Large intestine (tissue), 12 donors: ENCODE measurements at places on chromosomes 4 and X.

GRCh38 chr4:100828364-100828763 lies 310.5 kb upstream of the EMCN start:
- DNase-seq = no peak

DNA sequence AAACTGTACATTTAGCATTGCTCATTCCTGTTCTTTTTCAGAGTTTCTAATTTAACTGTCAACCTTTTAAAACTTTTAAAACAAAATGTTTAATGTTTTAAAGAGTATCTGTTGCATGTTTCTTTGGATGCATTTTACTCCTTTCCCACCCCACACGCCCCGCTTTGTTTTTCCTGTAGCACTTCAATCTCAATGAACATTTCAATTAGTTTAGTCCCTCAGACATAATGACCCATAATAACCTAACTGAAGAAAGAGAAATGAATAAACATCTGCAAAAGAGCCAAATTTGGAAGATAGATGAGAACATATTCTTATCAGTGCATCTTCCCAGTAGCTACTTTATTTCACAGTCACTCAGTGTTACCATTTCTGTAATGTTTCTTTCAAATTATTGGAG lies 7.5 kb downstream of the PCDH10 start:
- DNase-seq = no peak

- DNase-seq = no peak
Measured at GRCh38 chrX:150036641-150037040, 98.3 kb upstream of the EOLA2 start.

GRCh38 chr4:6047130-6047673 lies 29.0 kb upstream of the C4orf50 start:
- no peak for DNase-seq

GRCh38 chr4:141567326-141567915 lies 69.0 kb upstream of the IL15 start:
- DNase-seq = no peak

DNA sequence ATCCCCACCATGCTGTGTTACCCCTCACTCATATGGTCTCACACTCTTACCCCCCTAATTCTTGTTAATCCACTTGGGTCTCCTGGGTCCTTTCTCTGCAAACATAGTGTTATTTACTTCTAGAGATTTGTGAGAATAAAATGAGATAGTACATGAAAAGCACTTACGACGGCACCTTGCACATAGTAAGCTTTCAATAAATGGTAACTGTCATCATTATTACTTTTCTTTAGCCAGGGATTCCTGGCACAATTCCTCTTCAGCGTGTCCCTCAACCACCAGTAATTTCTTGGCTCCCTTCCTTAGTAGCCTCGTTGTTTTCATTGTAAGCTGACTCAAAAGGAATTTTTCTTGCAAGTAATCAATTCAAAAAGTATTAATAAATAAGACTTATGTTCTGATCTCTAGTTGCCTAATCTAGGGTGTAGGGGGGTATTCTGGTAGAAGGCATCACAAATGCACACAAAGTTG lies 30.1 kb upstream of the RBMX start:
- DNase-seq = no peak

GRCh38 chr4:3516061-3516835 lies 16.0 kb downstream of the LRPAP1 start:
- no peak for DNase-seq

DNA sequence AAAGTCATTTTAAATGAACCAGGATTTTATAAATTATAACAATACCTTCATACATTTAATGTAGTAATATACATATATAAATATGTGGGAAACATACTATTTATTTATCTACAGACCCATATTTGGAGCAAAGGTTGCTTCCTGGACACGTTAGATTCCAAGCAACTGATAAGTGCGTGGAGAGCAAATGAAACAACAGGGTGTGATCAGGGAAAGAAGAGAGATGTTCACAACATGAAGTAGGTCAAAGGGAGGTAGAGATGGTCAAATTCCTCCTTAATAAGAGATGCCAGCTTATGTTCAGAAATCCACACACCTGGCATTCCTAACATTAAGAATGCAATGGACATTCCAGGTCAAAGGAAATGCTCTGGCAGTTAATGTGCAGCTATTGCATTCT lies 53.1 kb upstream of the HPGD start:
- peak; percentile 25 for DNase-seq

GRCh38 chr4:127660284-127660885 lies 27.6 kb downstream of the INTU start:
- no peak for DNase-seq
